Central memory CD4-positive, alpha-beta T cell (primary cell): ENCODE measurements at places on chromosomes 12 and 14.

- DNase-seq = no peak
These were observed 5.9 kb upstream of the RPL41 start for GRCh38 chr12:56110571-56110970.

DNA sequence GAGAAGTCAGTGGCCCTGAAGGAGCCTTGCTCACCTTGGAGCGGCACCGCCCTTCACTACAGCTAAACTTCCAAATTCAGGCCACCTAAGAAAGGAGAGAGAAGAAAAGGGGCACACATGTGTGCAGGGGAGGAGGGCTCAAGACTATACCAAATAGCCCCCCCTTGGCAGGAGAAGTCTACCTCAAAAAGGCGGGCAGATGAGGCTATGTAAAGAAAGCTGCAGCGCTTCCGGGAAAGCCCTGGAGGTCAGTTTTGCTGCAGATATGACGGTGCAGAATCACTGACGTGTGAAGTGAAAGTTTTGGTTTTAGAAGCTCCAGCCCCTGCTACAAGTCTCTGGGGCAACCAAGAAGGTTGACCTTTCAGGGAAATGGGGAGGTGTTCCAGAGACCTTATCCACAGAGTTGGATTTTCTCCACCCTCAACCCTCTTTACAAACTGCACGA is 48.2 kb upstream of the PNMA1 start:
- peak; percentile 33 for DNase-seq

DNA sequence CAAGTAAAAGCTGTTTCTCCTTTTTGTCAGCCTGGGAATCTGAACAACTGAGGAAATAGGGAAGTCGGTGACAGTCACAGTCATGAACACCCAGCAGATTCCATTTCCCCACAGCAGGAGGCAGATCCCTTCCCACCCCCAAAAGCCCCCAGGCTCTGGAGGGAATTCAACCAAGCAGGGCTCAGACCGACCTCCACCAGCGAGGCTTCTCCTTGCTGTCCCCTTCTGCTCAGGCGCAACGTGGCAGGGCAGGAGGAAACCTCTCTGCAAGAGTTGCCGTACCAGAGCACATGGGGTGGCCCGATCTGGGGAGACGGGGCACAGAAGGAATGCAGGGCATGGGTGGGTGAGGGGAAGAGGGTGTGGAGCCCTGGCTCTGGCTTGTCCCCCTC is 319 bp downstream of the GALNT6 start:
- DNase-seq = peak; percentile 12

DNA sequence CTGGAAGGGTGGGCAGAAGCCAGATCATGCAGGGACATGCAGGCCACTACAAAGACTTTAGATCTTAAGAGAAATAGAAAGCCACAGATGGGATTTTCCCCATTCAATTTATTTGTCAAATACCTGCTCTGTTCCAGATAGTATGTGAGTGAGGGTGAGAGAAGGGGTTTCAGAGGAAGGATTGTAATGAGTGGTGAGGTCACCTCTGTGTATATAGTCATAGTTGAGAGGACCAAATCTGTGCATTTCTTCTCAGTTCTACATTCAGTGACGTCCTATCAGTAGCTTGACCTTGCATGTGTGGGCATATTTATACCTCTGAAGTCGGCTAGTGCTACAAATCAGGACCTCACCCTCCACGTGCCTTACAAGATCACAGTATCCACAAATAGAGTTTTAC is 31.2 kb upstream of the RBM19 start:
- DNase-seq = no peak

- no peak for DNase-seq
These were observed 105.0 kb upstream of the SLC38A2 start for GRCh38 chr12:46477541-46477940.

DNA sequence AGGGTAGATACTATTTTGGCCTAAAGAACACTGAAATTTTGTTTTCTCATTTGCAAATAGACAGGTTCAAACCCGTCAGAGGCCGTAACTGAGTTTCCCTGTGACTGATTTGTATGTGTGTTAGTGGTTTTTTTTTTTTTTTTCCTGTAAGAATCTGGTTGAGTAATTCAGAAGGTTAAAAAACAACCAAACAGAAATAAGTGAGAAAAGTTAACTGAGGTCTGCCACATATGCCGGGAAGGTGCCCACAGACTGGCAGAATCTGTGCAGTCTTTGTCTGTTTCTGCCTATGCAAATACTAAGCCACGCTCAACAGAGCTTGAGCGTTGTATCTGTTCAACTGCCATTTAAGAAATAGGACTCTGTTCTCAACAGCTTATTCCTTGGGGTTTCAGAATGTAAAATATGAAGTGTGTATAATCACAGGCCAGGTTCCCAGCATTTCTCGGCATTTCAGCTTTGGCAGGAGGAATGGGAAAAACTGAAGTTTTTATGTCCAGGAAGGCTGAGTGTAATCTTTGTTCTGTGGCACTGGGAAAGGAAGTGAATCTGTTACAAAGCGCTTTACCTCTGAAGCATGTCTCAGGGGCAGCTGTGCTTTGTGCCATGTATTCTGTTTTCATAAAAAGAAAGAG is 181.9 kb downstream of the PRKCH start:
- peak; percentile 65 for DNase-seq

DNA sequence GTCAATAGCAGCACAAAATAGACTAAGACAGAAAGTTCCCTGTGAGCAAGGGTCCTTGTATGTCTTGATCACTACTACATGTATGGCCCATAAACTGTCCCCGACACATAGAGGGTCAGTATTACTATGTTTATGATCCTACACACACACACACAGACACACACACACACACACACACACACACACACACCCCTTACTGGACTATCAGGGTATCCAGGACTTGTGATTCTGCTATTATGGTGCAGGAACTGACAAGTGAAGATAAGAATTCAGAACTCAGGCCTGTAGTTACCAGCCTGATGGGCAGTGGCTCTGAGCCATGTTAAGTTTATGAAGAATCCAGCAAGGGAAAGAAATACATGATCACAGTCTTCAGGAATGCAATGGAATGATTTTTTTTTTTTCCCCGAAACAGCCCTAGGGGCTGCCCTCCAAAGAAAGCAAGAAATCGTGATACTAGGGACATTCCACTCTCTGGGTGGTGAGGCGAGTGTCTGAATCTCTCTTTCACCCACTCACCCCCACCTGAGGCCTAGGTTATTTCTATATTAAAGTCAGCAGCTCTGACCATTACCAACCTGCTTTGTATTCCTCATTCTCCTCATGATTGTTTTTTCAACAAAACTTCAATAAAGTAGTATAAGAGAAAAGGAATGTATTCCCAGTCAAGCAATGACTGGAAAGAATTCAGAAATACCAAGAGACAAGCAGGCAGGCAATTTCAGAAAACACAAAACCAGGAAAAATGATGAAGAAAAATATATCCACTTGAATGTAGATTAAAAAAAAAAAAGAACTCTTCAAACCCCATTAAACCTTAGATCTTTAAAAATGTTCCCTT is 105.8 kb downstream of the AVPR1A start:
- no peak for DNase-seq

- peak; percentile 75 for DNase-seq
These were observed 1.2 kb upstream of the NEMF start for GRCh38 chr14:49853572-49854375.

- DNase-seq = no peak
These were observed 12.2 kb downstream of the LLPH start for GRCh38 chr12:66118240-66118891.

DNA sequence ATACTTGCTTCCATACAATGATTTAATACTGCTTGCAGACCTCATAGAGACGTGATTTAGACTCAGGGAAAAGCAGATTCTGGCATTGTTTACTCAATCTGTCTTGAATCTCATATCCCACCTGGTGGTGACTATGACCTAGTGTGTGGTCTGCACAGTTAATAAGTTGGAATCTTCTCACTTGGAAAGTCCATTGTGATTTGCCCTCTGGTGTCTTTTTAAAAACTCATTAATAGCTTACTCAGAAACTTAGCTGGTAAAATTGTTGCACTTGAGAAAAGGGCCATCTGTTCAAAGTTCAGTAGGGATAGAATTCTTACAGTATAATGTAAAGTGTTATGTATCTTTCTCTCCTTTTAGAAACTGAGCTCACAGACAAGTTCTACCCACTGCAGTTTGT is 106.0 kb downstream of the PELI2 start:
- no peak for DNase-seq

- DNase-seq = no peak
These were observed 153.6 kb upstream of the FKBP4 start for GRCh38 chr12:2641207-2641606.

GRCh38 chr12:9334041-9334692 is 126.0 kb upstream of the PZP start:
- no peak for DNase-seq

- no peak for DNase-seq
These were observed 36.3 kb upstream of the HECTD1 start for GRCh38 chr14:31243860-31244259.

DNA sequence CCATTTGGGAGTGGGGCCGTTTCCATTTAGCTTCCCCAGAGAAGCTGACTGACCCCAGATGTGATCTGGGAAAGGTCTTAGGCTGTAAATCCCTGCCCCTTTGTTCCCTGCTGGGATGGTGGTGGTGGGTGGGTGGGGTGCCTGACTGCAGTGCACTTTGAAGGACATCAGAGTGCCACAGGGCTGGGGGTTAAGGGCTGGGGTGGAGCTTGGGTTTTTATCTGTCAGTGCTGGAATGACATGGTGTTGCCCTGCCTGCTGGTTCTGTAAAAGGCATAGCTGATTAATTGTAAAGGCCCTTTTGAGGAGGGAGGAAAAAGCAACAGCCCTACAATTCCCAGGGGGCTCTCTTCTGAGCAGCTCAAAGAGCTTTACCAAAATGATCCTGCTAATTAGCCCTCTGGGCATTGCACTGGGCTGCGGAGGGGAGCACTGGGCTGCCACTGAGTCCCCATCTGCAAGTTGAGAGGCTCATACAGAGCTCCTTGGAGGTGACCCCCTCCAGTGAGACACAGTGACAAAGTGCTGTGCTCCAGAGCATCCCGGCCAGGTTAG is 21.1 kb downstream of the PLEKHG3 start:
- DNase-seq = no peak

DNA sequence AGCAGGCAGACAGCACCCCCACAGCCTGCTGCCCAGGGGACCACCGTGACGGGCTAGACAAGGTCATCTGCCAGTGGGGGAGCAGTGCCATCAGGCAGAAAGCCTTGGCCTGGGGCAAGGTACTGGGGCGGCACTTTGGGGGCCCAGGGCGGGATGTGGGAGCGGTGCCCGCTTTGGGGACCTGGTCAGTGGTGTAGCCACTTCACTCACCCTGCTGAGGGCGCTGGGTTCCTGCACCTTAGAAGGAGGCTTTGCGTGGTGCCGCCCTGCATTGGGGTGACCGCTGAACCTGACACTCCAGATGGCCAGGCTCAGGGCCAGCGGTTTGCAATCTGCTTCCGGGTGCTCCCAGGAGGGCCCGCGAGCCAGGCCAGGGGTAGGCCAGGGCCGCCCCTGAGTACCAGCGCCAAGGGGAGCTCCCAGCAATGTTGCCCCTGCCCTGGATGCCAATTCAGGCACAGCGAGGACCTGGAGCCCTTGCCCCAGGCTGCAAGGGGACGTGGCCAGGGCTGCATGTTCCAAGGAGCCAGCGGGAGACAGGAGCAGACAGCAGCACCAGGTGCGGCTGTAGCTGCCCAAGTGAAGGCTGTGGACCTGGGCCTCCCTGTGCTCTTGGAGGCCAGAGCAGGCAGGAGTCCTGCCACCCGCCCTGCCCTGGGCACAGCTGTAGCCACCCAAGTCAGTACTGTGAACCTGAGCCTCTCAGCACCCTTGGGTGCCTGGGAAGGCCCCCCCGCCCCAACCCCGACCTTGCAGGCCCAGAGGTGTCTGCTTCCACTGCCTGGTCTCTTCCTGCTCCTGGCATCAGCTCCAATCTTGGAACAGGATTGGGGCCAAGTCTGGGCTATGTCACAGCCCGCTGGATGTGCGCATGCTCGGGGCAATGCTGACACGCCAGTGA is 550.7 kb downstream of the SLC6A15 start:
- no peak for DNase-seq

- DNase-seq = peak; percentile 98
These were observed at the start of the genes KLHL28 and TOGARAM1 for GRCh38 chr14:44961554-44962333. TSS of gene KLHL28 (minus strand) at chr14:44961947. CDS start at chr14:44945928, 16,019 bp downstream. TSS of gene TOGARAM1 (plus strand) at chr14:44962190. CDS start at chr14:44962422, 232 bp downstream.

DNA sequence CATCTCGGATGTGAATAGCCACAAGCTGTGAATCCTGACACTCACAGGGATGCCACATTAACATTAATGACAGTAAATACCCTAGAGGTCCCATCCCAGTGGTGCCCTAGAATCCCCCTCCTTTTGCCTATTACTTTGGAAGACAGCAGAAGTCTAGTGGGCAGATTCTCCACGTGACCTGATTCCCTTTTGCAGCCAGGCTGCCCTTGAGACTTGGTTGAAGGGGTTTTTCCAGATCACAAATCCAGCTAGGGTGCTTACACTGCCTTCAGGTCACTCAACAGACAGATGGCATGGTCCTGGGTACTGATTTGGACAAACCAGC is 8.7 kb downstream of the HDAC7 start:
- DNase-seq = no peak

- no peak for DNase-seq
These were observed 807 bp upstream of the ZCCHC8 start for GRCh38 chr12:122501489-122501989.

DNA sequence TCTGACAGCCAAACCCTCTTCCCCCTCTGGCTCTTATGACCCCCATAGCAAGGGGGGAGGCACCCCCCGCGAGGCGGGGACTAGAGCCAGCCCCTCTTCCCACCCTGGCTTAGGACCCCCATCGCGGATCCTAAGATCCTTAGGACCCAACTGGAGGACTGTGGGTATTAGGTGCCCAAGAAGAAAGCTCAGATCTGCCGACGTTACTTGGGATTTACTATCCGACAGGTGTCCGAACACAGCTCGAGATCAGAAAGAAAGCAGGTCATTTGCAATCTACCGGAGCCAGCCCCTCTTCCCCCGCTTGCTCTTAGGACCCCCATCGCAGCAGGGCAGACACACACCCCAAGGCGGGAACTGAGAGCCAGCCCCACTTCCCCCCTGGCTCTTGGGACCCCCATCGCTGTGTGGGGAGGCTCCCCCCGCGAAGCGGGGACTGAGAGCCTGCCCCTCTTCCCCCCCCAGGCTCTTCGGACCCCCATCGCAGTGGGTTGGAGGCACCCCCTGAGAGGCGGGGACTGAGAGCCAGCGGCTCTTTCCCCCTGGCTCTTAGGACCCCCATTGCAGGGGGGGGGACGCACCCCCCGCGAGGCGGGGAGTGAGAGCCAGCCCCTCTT is 46.8 kb downstream of the DDX11 start:
- no peak for DNase-seq

DNA sequence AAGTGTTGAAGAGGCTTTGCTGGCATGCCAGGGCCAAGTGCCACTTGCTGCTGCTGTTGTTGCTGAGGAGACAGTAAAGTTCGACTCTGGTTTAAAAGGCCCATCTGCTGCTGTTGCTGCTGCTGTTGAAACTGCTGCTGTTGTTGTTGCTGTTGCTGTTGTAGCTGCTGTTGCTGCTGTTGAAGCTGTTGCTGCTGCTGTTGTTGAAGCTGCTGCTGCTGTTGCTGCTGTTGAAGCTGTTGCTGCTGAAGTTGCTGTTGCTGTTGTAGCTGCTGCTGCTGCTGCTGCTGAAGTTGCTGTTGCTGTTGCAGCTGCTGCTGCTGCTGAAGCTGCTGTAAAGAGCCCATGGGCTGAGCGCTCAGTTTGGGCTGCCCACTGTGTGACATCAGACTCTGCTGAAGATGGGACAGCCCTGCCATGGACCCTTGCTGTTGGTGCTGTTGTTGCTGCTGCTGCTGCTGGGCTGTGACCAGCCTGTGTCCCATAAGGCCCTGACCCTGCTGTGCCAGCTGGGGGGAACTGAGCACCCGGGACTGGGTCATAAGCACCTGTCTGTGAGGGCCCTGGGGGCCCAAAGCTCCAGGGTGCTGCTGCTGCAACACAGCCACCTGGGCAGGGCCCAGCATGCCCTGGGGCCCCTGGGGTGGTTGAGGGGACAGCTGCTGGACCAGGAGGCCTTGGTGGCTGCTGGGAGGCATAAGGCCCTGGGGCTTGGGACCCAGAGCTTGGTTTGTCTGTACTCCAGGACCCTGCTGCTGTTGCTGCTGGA is 14.3 kb upstream of the PRKAG1 start:
- no peak for DNase-seq

- DNase-seq = no peak
These were observed 60.4 kb upstream of the CMKLR1 start for GRCh38 chr12:108399514-108399913.
